ENCODE measurements at places on chromosomes 1 and 21.

- DNase-seq: no peak
Observed at GRCh38 chr1:19465650-19466049, 19.7 kb downstream of the CAPZB start.

- no peak for DNase-seq
Observed at GRCh38 chr1:233359431-233359830, 31.9 kb downstream of the MAP3K21 start.

- DNase-seq: no peak
Observed at GRCh38 chr1:97192872-97193572, 471.4 kb downstream of the PTBP2 start.

DNA sequence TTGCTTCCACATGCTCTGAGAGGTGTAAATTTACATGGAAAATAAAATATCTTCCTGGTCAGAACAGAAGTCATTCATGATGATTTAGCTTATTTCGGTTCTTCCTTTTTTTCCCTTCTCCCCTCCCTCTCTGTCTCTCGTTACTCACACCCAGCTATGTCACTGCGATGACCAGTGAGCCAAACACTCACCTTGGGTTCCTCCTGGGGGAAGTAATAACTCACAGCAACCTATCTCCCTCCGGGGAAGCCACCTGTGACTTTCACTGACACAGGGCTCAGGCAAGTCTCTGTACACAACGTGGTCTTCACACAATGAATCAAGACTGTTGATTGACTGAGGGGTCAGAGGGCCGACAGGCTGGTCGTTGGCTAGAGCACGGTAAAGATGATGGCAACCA, 135.3 kb upstream of the VANGL1 start:
- no peak for DNase-seq

DNA sequence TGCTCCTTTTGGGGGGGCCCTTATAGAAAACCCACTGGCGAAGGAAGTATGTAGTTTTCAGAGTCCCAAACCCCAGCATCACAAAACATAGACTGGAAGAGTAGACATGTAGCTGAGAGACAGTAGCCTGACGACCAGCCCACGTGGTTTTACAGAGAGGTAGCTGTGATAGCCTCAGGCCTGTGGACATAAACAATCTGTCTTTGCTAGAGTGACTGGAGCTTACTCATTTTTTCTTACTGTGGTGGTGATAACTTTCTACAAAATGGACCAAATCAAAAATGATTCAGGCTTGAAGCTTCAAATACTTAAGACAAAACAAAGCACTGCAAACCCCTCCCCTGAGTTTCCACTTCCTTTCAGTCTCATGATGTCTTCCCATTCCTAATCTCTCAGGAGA, 497.0 kb downstream of the RWDD3 start:
- no peak for DNase-seq

GRCh38 chr1:11592752-11593151, 61.5 kb downstream of the FBXO2 start:
- DNase-seq: no peak

DNA sequence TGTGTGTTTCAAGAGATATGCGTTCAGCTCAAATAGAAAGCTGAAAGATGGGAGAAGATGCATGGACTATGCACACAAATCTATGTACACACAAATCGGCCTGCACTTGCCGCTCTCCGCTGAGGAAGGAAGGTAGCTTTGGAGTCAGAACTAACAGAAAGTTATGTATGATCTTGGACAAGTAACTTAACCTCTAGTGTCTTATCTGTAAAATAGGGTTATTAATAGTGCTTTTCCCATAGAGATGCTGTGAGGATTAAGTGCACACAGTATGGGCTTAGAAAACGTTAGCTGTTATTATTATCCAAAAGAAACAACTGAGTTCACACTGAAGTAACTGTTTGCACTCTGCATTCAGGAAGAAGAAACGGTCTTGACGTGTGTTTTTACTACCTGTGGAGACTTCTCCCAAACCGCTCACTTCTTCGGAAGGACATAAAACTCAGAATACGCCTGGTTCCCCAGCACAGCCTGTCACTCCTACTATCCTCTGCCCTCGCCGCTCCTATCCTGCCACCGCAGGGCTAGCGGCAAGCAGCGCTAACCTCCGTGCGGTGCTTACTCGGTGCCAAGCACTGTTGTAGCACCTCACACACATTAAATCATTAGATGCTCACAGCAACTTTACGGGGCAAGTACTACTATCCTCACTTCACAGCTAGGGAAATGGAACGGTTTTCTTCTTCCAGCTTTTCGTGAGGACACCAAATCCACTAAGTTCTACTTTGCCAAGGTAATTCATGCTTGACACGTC, 1.3 kb downstream of the TGFBR3 start:
- DNase-seq: no peak

- DNase-seq: no peak
Observed at GRCh38 chr21:22438428-22439086, 1440.3 kb downstream of the NCAM2 start.

DNA sequence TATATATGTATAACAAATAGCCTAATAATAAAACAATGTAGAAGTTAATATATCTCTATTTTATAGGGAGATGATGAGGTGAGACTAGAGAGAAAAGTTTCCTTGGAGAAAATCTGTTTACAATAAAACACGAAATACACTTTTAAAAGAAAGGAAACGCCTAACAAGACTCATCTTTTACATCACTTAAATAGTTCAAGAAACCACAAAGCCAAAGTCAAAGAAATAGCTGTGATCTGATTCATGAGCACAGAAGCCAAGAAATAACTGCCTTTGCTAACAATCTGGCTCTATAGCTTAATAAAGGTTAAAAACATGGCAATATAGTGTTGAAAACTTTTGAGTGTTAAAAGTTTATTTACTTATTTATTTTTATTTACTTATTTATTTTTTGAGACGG, 61.5 kb downstream of the TOR3A start:
- no peak for DNase-seq

- DNase-seq: no peak
Observed at GRCh38 chr1:101285922-101286570, 49.2 kb downstream of the S1PR1 start.

- no peak for DNase-seq
Observed at GRCh38 chr1:119093721-119094120, 46.7 kb downstream of the WARS2 start.

DNA sequence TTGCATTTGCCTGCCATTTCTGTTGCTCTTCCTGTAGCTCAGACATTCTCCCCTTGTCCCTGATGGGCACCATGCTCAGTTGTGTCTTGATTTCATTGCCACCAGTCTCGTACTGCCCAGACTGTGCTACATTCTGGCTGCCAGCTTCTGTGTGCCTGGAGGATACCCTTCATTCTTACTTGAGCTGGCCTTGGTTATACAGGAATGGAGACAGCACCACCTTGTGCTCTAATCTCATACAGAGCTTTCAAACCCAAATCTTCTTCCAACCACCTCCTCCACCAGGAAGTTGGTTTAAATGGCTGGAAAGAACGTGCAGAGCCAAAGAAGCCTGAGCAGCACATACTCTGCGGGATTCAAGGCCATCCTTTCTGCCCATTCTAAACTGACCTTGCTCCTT, 165.3 kb downstream of the SLC35F3 start:
- DNase-seq: no peak

- no peak for DNase-seq
Observed at GRCh38 chr1:1777583-1777899, 729 bp downstream of the NADK start.

DNA sequence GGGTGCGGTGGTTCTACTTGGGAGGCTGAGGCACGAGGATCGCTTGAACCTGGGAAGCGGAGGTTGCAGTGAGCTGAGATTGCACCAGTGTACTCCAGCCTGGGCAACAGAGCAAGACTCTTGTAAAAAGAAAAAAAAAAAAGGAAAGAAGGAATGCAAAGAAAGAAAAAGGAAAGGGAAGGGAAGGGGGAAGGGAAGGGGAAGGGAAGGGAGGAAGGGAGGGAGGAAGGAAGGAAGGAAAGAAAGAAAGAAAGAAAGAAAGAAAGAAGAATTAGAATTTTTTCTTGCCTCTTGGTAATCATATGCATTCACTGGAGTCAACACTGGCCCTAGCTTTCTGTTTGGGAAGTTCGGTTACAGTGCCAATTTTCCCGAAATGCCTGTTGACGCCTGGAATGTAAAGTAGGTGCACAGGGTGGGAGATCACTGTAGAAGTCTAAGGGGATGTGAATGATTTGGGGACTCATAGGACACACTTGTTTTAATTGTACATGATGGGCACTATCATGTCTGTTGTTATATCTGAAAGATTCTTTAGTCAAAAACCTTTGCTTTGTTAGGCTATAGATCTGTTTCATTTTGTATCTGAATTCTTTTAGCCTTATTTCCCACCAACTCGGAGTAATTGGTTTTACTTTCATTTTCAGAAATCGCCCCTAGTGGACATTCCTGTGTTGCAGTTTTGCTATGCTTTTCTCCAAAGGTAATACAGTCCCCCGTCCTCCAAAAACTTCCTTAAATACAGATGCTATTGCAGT, 59.8 kb upstream of the MORC3 start:
- no peak for DNase-seq

- DNase-seq: no peak
Observed at GRCh38 chr1:18960821-18961220, 4.3 kb upstream of the IFFO2 start.

DNA sequence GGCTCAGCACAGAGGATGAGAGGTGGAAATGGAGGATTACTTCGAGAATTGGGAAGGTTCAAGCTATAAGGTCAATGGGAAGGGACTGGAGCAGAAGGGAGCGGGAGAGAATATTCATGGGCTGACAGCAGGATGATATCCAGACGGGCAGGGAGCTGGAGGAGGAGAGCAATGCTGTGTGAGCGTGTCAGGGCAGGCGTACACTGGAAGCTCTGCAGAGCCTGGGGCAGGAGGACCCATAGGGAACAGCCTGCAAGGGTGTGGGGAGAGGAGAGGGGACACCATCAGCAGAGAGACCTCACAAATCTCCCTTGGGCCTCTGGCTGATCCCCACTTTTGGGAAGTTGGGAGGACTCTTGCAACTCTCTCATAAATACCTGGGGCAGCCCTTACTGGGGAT, 13.7 kb downstream of the CSF1 start:
- no peak for DNase-seq

- no peak for DNase-seq
Observed at GRCh38 chr1:74205266-74205665, 7.2 kb downstream of the FPGT start.

All from stimulated activated CD8-positive, alpha-beta memory T cell treated with anti-CD3 and anti-CD28 coated beads, Interleukin-15, amount 100 ng/mL, for 48 hours (primary cell).